Thymus (tissue), 14 donors: ENCODE measurements at places on chromosomes 1 and 21.

GRCh38 chr1:214420341-214420740, 131.1 kb downstream of the PTPN14 start:
- DNase-seq = no peak

DNA sequence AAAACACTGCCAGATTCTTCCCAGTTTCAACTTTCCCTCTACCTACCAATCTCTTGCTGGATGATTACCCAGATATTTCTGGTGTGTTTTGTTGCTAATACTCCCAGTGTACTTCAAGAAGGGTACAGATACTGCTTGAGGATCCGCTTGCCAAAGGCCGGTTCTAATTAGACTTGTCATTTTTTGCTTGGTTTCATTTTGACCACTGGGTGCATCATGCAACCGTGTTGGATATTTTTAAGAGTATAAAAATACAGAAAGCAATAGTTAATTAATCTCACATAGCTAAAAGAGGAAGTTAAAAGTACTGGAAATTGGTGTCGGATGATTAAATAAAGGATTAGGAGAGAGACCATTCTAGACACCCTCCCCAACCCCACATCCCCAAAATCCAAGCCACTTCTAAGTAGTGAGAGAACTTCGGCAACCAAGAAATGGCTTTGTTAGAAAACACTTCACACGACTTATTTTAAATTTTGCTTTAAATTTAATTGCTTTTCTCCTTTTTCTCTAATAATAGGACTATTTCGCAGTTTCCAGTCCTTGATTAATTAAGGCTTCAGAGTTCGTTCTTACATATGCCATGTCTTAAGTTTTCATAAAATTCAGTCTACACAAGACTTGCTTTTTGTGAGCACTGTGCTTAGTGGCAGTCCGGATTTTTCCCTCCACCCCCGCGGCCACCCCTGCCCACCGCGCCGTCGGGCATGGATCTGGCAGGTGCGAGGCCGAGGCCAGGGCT, 2.5 kb upstream of the CDKN2C start:
- no peak for DNase-seq

DNA sequence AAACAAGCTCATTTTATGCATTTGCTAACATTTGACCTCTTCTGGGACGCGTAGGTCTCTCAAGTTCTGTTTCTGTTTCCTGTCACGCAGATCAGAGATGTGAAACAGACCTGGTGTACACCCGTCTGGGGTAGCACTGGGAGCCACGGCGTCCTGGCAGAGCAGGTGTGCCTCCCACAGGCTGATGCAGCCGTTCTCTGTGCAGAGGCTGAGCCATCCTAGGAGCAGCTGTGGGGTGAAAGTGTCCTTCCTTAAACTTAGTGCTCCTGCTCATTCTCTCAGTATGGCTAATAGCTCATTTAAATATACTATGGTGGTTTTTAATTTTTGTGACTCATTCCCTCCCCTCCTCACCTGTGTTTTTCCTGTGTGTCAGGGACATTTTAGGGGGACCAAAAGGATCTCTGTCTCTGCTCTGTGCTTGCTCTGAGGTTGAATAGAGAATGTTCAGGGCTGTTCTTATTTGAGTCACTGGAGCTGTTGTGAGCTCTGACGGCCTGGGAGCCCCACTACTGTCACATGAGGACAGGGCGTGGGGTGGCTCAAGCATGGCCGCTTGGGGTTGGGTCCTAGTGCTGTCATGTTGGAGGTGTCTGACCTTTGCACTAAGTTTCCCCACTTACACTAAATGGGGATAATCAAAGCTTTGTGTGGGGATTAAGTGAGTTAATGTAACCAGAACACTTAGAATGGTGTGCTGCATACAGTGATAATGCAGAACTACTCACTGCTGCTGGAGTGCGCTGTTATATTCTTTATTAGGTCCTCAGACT, 43.0 kb downstream of the GALNT2 start:
- peak; percentile 87 for DNase-seq

DNA sequence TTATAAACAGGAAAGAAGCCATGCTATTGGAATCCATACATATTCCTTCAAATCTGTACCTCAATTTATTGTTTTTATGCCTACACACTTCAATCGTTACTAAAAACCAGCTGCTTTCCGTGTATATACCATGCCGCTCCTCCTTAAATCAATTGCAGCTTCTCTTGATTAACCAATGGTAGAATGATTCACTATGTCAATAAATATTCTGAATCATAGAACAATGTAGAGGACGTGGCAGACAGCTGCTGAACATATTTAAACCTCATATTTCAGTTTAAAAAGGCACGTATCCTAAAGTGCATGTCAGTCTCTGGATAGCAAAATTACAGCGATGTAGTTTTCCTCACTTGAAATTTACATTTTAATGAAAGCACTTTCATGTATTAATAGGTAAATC, 100.4 kb downstream of the MRPL39 start:
- no peak for DNase-seq

DNA sequence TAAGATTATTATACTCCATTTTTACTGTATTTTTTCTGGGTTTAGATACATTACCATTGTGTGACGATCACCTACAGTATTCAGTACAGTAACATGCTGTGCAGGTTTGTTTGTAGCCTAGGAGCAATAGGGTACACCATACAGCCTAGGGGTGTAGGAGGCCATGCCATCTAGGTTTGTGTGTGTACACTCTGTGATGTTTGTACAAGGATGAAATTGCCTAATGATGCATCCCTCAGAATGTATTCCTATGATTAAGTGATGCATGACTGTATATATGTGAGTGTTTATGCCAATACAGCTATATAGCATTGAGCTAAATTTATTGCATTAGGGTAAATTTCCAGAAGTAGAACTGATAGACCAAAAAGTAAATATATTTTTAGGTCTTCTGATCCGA, 23.3 kb downstream of the TUFT1 start:
- no peak for DNase-seq

- DNase-seq = no peak
Measured at GRCh38 chr1:100530880-100531487, 7.0 kb upstream of the GPR88 start.

- DNase-seq = no peak
Measured at GRCh38 chr1:88985692-88986091, 6.7 kb downstream of the KYAT3 start.

DNA sequence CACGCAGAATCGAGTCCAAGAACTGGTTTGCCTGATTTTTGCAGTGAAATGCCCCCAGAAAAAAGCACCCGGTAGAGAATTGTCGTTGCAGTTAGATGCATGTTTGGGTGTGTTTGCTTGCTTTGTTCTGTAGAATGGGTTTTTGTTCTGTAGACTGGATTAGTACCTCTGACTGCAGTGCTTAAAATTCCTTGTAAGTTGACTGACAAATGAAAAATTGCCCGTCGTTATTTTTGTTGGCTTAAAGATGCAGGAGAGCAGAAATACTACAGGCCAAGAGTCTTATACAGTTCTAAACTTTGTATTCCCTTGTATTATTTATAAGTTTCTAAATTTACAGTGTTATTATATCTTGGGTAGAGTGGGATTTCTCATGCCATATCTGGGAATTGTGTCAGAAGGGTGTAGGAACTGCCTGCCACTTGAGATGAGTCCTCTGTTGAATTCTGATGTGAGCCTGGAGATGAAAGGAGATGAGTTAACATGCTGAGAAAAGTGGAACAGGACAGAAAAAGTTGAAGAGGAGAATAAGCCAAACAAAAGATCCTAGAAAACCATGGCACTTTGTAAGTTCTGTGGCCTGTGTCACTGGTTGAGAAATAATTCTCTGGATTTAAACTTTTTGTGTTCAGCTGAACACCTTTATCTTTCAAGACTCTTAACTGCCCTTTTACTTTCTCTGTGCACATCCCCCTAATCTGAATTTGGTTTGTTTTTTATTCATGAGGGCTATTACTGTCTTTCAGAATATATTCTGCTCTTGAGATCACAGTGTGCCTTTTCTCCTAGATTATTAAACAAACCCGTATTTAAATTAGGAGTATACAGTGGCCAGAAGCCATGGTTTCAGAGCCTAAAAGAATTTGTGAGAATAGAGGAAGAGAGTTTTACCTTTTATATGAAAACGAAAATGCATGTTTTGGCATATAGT, 1.4 kb downstream of the DESI2 start:
- DNase-seq = no peak

DNA sequence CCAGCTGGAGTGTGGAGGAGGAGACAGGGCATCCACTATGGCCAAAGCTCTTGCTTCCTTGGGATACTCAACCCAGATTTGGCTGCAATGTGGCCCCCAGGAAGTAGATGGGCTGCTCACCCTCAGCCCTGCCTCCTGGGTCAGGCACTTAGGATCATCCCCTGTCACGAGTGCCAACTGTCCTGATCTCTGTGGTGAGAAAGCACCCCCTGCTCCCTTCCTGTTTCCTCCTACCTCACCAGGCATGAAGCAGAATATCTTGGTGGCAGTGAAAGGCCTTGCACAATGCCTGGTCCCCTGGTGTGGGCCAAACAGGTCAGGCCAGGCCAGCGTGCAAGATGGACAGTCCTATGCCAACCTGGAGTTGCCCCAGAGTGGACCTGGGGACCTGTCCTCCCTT, 211.7 kb downstream of the GRIK3 start:
- DNase-seq = no peak

DNA sequence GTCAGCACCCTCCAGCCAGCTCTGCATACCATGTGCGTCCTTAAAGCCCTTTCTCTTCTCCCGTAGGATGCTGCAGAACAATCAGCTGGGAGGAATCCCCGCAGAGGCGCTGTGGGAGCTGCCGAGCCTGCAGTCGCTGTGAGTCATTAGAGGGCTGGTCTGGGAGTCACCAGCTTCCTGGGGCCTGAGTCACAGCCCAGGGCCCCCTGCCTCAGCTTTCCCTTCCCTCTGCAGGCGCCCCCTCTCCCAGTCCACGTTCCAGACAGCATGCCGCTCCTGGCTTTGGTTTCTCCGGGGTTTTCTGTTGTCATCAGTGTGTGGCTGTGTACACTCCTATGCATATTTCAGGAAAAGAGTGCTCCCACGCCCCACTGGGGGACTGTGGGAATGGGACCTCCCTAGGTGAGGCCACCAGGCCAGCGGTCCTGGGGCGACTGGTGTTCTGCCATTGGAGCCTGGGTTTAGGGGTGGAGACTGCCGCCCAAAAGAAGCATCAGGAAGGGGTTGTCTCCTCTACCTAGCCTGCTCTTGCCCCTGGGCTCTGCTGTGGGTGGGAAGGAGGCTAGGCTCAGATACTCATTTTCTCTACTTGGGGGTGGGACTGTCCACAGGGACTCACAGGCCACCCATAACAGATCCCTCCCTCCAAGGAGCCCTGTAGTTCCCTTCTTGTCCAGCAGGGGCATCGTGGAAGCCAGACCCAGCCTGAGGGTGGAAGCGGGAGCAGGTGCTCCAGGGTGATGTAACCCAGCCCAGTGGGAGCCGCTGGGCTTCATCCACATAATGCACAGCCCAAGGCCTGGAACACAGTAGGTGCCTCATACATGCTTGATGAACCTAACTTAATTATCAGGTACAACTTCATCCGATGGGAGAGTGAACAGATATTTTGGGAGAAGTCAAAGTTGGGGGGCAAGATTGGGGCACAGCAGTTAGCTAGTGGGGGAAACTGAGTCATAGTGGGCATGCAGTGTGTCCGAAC, 42.5 kb downstream of the LGR6 start:
- DNase-seq = peak; percentile 31

- DNase-seq = no peak
Measured at GRCh38 chr1:12179676-12180075, 12.9 kb downstream of the TNFRSF1B start.

DNA sequence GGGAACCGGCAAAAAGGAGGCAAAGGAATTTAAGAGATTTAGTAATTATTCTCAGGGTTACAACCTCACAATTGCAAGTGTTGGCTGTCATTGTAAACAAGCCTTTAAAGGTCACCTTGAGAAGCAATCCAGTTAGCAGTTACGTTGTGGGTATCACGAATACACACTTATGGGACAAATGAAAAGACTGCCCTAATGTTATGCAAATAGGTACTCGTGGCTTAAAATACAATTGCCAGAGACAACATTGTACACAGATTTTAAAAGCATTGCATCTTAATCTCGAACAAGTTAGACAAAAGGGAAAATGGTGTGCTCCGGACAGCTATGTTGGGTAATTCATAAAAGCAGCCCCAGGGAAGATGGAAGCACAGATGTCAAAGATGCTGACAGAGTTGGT, 120.5 kb upstream of the ZC3H12A start:
- DNase-seq = no peak

DNA sequence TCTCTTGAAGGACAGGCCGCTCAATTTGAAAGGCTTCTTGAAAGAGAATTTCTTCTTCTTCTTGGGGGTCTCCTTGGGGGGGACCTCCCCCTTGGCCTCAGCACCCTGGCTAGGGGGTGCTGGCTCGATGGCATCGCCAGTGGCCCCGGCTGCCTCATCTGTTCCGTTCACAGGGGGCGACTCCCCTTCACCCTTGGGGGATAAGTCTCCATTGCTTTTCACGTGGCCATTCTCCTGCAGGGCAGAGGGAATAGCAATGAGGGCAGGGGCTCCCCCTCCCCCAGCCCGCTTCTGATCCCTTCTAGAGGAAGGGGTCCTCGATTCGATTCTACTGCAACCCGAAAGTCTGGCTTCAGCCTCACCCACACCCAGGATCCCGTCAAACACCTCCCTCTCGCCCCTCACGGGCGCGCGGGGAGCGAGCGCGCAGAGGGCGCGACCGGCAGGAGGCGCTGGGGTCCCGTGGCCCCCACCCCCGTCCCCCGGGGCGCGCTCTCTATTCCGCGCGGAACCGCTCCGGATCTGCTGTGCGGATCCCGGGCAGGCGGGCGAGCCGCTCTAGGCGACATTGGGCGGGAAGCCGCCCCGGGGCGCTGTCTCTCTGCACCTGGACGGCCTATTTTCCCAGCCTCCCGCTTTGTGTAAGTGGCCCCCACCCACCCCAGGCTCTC, 1.0 kb downstream of the MARCKSL1 start:
- peak; percentile 76 for DNase-seq

- no peak for DNase-seq
Measured at GRCh38 chr1:202283379-202283844, 58.3 kb downstream of the UBE2T start.

DNA sequence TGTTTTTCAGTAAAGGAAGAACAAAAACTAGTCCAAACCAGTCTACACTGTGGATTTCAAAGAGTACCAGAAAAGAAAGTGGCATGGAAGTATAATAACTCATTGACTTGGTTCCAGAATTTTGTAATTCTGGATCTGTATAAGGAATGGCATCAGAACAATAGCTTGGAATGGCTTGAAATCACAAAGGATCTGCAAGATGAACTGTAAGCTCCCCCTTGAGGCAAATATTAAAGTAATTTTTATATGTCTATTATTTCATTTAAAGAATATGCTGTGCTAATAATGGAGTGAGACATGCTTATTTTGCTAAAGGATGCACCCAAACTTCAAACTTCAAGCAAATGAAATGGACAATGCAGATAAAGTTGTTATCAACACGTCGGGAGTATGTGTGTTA, 21.3 kb downstream of the CHODL start:
- no peak for DNase-seq

- no peak for DNase-seq
Measured at GRCh38 chr1:182293119-182293589, 98.4 kb downstream of the GLUL start.

- DNase-seq = no peak
Measured at GRCh38 chr1:206537141-206537540, 29.8 kb downstream of the RASSF5 start.

- DNase-seq = no peak
Measured at GRCh38 chr1:171868217-171868803, 27.0 kb downstream of the DNM3 start.

- peak; percentile 31 for DNase-seq
Measured at GRCh38 chr1:172838680-172839313, 179.9 kb downstream of the FASLG start.

GRCh38 chr21:43339668-43340067, 87.3 kb downstream of the SIK1 start:
- no peak for DNase-seq
